ENCODE measurements at places on chromosomes 3 and 15.

DNA sequence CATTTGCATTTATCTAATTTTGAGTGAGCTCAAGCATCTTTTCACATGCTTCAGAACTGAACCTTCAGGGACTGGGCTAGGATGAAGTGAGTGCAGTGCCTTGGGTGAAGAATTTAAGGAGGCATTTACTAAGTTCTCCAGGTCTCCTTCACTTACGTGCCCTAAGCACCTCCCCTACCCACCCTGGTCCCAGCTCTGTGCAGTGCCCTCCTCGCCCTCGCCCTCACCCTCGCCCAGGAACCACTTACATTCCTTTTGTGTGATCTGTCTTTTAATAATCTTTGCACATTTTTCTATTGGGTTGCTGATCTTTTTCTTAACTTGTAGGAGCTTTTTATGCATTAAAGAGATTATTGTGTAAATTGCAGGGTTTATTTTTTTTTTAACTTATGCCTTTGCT is 322.6 kb downstream of the THSD4 start:
- DNase-seq: no peak

DNA sequence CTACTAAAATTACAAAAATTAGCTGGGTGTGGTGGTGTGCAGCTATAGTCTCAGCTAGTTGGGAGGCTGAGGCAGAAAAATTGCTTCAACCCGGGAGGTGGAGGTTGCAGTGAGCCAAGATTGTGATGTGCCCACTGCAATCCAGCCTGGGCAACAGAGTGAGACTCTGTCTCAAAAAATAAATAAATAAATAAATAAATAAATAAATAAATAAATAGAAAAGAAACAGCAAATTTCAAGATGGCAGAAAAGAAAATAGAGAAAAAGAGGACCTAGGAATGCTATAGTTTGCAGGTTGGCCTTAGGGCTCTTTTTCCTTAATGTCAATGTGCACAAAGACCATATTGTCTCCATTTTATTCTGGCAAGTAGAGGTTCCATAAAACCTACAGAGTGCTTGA is 28.2 kb downstream of the IQCF6 start:
- no peak for DNase-seq

DNA sequence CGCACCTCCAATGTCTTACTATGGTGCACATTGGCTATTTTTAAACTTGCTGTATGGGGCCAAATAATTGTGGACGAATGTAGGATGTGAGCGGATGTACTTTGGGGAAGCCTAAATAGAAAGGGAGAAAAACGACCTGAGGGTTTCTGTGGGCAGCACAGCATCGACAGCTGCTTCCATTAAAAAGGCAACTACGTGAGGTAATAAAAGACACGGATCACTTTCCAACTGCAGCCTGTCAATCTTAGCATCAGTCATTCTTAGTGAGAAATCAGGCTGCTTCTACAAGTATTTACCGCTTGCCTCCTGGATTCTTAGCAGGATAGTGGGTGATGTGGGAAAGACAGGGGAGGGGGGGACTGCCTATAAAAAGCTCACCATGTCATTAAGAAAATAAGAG is 186.7 kb upstream of the SLC2A2 start:
- DNase-seq: no peak

DNA sequence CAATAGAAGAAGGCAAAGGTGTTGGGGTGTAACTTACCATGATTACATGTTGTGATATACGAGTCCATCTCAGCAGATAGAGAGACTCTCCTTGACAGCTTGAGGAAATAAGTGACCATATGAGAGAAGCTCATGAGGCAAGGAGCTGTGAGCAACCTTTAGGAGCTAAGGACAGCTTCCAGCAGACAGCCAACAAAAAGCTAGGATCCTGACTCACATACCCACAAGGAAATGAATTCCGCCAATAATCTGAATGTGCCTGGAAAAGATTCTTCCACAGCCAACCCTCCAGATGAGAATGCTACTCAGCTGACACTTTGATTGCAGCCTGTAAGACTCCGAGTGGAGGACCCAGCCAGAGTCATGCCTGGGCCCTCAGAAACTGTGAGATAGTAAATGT is 339.6 kb upstream of the TPRG1 start:
- DNase-seq: no peak

- DNase-seq: peak; percentile 7
These were observed 921 bp downstream of the MGLL start for GRCh38 chr3:127821394-127821793.

- DNase-seq: peak; percentile 50
These were observed 858 bp upstream of the SACM1L start for GRCh38 chr3:45688194-45688881.

DNA sequence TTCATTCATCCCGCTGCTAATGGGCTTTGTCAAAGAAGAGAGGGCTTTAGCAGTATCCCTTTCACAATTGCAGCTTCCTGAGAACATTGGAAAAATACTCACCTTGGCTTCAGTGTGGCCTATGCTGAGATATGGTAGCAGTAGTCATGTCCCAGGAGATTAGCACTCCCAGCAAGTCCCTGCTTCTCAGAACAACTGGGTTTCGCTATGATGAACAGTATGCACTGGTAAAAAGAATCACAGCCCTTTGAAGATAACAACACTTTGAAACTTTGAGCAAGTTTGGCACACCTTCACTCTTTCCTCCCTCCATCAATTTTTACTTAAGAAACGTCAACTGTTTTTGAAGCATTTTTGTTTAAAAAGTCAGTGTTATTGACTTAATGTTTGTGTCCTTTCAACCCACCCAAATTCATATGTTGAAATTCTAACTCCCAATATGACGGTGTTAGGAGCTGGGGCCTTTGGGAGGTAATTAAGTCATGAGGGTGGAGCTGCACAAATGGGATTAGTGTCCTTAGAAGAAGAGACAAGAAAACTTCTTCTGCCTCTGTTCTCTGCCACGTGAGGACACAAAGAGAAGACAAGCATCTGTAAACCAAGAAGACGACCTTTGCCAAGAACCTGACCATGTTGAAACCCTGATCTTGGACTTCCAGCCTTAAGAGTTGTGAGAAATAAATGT is 17.8 kb upstream of the PLSCR4 start:
- DNase-seq: no peak

- no peak for DNase-seq
These were observed 13.9 kb downstream of the ITGB5 start for GRCh38 chr3:124873226-124873625.

DNA sequence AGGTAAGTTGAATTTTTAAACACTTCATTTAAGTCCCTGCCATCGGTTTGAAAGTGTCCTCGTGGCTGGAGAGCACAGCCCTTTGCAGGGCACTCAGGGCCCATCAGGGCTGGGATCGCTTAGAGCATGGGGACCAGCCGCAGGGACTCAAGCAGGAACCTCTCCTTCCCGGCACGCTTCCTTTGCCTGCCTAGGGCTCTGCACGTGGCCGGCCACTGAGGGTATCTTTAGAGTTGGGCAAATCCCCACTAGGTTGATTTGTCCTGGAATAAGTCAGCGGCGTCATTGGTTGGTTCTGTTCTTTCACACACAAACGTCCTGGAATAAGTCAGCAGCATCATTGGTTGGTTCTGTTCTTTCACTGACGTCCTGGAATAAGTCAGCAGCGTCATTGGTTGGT is 131.6 kb downstream of the OCA2 start:
- no peak for DNase-seq

DNA sequence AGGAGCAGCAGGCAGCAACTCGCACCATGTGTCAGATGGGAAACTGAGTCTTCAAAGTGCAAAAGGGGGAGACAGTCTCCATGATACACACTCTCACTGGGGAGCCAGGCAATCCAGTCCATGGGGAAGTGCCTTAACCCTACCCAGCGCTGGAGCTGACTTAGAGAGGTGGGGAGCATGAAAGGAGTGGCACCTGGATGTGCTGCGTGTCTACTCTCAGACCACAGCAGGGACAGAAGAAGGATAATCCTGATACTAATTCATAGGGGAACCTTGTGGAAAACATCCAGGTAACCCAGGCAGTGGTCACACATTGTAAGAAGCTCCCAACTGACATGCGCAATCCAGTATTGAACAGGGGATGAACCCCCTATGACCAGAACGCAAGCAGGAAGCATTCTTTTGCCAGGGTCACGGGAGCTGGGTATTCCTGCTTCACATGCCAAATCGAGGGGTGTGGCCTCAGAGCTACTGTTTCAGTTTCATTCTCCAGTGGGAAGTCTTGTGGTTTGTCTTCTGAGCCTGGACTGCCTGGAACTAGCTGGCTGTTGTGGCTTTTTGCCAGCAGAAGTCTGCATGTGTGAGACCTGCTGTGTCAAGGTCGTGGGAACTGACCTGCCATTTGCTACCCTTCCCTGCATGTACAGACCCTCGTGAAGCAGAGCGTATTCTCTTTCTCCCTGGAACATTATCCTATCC is 367.6 kb upstream of the NDN start:
- no peak for DNase-seq

DNA sequence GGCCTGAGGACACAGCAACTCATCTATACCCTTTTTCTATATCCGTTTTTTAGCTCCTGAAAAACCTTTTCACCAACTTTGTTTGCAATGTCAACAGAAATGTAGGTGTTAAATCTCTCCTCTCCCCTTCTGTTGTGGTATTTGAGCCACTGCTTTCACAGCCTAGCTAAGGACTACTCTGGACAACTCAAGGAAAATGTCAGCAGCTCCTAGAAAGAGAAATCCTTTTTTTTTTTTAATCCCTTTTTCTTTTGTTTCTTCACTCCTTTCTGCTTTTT is 176.6 kb downstream of the KLHL25 start:
- no peak for DNase-seq

- DNase-seq: no peak
These were observed 56.7 kb downstream of the MYO1E start for GRCh38 chr15:59315914-59316451.

GRCh38 chr3:106047221-106047620 is 178.4 kb upstream of the CBLB start:
- DNase-seq: no peak

- peak; percentile 3 for DNase-seq
These were observed 31.7 kb downstream of the ATP2C1 start for GRCh38 chr3:130925628-130926027.

- no peak for DNase-seq
These were observed 14.7 kb upstream of the RAB6B start for GRCh38 chr3:133910422-133910821.

GRCh38 chr3:151553888-151554287 is 93.0 kb upstream of the IGSF10 start:
- DNase-seq: no peak

DNA sequence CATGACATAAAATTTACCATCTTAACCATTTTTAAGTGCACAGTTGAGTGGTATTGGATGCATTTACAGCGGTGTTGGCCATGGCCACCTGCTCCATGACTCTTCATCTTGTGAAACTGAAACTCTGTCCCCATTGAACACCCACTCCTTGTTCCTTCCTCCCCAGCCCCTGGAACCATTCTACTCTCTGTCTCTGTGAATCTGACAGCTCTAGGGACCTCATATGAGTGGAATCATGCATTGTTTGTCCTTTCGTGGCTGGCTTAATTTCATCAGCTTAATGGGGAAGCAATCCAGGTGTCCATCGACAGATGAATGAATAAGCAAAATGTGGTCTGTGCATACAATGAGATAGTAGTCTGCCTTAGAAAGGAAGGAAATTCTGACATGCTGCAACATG is 42.5 kb downstream of the PLXNA1 start:
- DNase-seq: no peak

DNA sequence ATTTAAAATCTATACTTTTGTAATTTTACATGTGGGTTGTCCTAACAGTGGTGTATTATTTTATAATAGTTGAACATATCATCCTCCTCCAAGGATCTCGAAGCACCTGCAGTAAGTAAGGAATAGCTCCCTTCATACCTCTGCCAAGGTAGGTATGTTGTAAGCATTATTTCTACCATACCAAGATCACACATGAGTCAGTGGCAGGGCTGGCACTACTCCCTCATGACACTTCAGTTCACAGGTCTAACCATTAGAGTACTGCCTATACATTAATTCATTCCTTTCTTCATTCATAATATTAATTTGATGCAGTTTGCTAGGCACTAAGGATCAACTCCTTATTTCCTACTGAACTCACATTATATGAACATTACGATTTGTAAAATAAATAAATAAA is 11.9 kb upstream of the LEKR1 start:
- DNase-seq: no peak

DNA sequence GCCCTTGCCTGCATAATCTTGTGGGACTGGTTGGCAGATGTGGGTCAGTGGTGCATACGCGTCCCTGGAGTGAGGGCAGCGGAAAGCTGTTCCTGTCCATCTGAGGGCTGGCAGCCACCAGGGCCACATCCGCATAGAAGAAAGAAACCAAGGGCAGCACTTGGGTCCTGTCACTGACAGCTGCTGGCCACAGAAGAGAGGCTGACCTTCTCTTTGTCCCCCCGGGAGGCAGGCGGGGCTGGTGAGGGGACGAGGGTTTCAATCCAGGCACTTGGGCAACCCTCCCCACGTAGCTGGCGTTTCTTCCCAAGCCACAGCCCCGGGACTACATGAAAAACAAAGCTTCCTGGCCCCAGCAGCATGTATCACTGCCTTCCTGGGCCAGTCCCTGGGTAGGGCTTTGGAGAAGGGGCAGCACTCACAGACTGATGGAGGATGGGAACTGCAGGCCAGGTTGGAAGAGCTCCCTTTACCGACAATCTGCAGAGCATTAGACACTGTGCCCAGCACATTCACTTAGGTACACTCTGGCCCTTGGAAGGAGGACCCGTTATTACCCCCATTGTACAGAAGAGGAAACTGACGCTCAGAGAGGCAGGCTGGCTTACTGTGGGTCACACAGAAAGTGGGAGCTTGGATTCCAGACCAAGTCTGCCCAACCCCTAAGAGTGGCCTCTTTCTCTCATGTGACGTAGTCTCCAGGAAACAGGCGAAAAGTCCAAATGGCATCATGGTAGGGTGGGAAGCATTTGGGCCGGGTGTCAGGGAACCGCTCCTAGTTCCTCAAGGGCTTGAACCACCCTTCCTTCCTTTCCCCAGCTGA is 78.8 kb upstream of the SLC6A6 start:
- no peak for DNase-seq

DNA sequence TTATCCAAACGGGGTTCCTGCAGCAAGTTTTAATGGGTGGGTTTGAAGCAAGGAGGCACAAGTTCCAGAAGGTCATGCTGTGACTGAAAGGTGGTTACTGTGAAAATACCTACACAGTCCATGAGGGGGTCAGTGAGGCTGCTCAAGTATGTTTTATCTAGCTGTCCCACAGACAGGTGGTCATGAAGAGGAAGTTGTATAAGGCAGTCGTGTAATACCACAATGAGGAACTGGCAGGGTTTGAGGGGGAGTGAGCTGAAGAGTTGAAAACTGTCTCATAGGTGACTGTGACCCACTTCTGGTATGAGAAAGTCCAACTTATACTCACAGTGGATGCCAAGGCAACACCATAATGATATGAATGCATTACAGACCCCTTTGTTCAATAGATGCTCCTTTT is 856.8 kb downstream of the OTOL1 start:
- DNase-seq: no peak

GRCh38 chr15:90840157-90840855 is 28.1 kb upstream of the FURIN start:
- DNase-seq: no peak
